Panc1 (cell line): ENCODE measurements at places on chromosomes 3 and 15. TPM values are rescaled to one million over a fixed set of nuclear protein-coding genes. Genes with fewer than 3 reads are reported as not detected.
A peak's percentile ranks its signal among the peaks of the same experiment; 100 is the strongest.

The UNC13C gene
- total RNA-seq: not detected

DNA sequence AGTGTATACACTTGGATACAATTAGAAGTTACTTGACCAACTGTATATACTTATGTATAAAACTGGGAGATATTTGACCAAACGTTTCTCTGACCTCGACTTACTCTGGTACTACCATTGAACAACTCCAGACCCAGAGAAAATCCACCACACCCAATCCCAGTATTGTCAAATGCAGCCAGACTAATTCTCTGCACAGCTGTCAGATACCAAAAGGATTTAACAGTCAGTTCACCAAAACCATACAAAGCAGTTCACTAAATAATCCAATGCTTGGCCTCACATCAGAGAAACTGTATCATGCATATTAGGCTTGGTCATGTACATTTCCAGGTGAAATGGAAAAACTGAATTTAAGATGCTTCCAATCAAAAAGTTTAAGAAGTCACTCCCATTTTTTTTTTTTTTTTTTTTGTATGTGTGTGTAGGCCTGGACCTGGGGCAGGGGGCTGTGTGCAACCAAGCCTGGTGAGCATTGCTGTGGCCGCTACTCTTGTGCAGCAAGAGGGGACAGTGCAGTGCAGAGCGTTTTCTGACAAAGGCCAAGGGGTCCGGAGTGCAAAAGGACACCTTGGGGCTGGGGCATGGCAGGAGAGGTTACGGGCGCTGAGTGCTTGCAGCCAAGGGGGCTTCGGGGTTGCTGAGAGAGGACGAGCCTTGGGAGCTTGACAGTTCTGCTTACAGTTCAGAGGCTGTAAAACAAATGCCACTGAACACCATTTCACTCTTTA is 1.4 kb downstream of the TOMM70 start:
- peaks cover 15% of the 10 kb centered on the region; the same call in 1 of the 2 replicates for H3K4me1 ChIP-seq
- no peak for DNase-seq
- H3K4me3 ChIP-seq: peak overlapping the region; percentile 87
- no peaks in the 10 kb centered on the region for H3K27me3 ChIP-seq
- no peaks in the 10 kb centered on the region; the same call in 1 of the 2 replicates for H3K36me3 ChIP-seq

The C2CD4A gene
- 0.15 TPM for total RNA-seq

- no peaks in the 10 kb centered on the region for H3K4me1 ChIP-seq
- no peak for DNase-seq
- H3K36me3 ChIP-seq: no peaks in the 10 kb centered on the region
- no peak overlapping the region for H3K27ac ChIP-seq
These were observed 15.3 kb downstream of the SPCS1 start for GRCh38 chr3:52721002-52721729.

The THAP10 gene
- 6.7 TPM for total RNA-seq

GRCh38 chr3:65851827-65852226 is 186.9 kb downstream of the MAGI1 start:
- H3K4me3 ChIP-seq: no peak overlapping the region
- no peaks in the 10 kb centered on the region for H3K27me3 ChIP-seq
- H3K4me1 ChIP-seq: peaks cover 4% of the 10 kb centered on the region
